ENCODE measurements at places on chromosomes 7 and 10.

DNA sequence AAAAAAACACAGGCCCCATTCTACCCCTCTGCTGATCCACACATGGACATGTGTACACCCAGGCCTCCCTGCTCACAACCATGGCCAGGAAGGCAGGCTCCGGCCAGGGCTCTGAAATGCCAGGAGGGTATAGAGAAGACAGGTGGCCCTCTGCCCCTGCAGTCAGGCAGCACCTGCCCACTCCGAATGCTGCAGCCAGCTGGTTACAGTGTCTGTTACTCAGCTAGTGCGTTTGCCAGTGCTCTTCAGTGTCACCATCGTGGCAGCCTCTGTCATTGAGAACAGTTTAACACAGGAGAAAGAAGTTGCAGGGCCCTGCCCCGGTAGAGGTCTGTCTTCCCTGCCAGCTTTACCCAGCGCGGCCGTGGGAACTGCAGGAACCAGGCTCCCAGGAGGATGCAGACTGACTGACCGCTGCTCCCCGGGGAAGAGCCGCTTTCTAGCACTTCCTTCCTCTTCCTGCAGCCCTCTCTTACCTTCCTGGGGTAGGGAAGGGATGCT, 128.8 kb upstream of the FAM20C start:
- DNase-seq, result no peak

- DNase-seq, result no peak
These were observed 24.0 kb downstream of the ZEB1 start for GRCh38 chr10:31343009-31343408.

- DNase-seq, result no peak
These were observed 73.1 kb downstream of the MKLN1 start for GRCh38 chr7:131400681-131401176.

GRCh38 chr10:93916257-93917063, 22.7 kb downstream of the SLC35G1 start:
- no peak for DNase-seq

- DNase-seq, result no peak
These were observed 187.7 kb downstream of the JAZF1 start for GRCh38 chr7:27992755-27993493.

DNA sequence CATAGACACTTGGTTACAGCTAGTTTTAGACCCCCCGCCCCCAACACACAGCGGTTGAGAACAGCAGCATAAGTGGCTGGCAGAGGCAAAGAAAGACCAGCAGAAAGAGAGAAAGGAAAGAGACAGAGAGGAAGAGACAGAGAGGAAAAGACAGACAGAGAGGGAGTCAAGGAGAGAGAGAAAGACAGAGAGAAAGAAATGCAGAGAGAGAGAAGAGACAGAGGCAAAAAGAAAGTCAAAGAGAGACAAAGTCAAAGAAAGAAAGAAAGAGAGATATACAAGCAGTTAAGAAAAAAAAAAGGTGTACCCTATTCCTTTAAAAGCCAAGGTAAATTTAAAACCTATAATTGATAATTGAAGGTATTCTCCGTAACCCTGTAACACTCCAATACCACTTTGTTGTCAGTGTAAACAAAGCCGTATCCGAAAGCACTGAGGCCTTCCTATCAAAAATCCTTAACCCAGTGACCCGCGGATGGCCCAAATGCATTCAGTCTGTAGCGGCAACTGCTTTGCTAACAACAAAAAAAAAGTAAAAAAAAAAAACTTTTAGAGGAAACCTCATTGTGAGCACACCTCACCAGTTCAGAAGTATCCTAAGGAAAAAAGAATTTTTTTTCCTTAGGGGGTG, 11.9 kb upstream of the SLC12A9 start:
- DNase-seq, result no peak

DNA sequence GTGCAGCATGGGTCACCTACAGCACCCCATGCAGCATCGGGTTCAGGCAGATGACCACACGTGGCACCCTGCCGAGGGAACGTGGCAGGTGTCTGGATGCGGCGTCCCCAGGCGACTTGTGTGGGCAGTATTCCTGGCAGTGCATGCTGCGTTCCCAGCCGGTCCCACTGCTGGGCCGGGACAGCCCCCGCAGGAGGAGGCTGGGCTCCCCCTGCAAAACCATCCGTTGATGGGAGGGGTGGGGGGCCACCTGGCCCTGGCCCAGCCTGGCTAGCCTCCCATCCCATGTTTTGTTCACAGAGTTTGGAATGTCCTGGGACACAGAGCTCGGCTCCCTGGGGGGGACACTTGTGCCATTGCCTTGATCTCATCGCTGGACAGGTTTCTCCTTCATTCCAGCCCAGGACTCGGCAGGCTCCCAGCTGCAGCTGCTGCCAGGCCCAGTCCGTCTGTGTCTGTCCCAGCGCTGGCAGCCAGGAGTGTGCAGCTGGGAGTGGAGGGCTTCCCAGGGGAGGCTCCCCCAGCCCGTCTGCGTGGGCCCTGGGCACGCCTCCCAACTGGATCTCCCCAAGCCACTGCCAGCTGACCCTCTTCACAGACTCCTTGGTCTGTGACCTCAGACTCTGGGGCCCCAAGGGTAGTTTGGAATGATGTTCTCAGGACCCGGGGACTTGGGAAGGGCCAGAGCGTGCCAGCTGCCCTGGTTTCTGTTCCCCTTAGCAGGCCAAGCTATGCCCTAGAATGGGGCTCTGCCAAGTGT, 32.6 kb downstream of the TMEM270 start:
- no peak for DNase-seq

GRCh38 chr7:104123786-104124185, 84.0 kb downstream of the ORC5 start:
- no peak for DNase-seq

DNA sequence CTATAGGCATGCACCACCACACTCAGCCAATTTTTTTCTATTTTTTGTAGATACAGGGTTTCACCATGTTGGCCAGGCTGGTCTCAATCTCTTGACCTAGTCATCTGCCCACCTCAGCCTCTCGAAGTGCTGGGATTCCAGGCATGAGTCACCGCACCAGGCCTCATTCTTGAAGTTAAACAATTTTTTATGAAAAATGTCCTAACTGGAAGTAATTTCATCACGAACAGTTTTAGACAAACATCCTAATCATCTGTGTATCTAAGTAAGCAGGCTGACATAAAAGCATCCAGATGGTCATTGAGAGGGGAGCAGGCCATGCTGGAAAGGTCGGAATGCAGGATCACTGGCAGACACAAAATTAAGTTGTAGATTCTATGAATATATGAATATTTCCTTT, 269.1 kb downstream of the ZMYND11 start:
- DNase-seq, result no peak

DNA sequence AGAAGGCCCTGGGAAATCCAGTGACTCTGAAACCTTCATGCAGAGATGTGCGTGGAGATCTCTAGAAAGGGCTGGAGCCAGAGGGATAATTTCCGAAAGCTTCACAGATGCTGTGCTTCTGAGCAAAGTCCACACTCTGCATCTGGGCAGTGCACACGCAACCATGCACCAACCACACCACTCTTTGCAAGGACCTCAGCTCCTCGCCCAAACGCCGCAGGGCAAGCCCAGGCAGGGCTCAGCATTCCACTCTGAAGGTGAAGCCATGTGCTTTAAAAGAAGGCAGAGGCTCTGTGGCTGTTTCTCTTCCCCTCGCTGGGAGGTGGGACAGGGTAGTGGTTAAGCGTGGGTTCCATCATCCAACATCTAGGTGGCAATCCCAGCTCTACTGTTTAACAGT, 48.4 kb downstream of the ASB13 start:
- DNase-seq, result no peak

- no peak for DNase-seq
These were observed 6.9 kb downstream of the CHPF2 start for GRCh38 chr7:151238924-151239836.

- DNase-seq, result no peak
These were observed 260.6 kb downstream of the WDR37 start for GRCh38 chr10:1316809-1317143.

GRCh38 chr7:29443552-29443951, 120.1 kb upstream of the PRR15 start:
- DNase-seq, result no peak

GRCh38 chr7:126574276-126575250, 678.2 kb downstream of the GRM8 start:
- no peak for DNase-seq

- no peak for DNase-seq
These were observed 103.5 kb upstream of the FAM20C start for GRCh38 chr7:88927-89231.

- DNase-seq, result no peak
These were observed 78.8 kb upstream of the CPXM2 start for GRCh38 chr10:123970207-123970926.

GRCh38 chr7:154364170-154364569, 312.0 kb downstream of the DPP6 start:
- no peak for DNase-seq

- no peak for DNase-seq
These were observed 108.6 kb upstream of the ARID5B start for GRCh38 chr10:61792921-61793320.
